AG04449 (cell line): ENCODE measurements at places on chromosomes 11 and 22.

- DNase-seq: no peak
These were observed 26.6 kb downstream of the RCOR2 start for GRCh38 chr11:63890368-63890767.

GRCh38 chr22:28034760-28035401 lies 115.8 kb upstream of the PITPNB start:
- no peak for DNase-seq

GRCh38 chr22:49657275-49657973 lies 170.2 kb downstream of the BRD1 start:
- no peak for DNase-seq

DNA sequence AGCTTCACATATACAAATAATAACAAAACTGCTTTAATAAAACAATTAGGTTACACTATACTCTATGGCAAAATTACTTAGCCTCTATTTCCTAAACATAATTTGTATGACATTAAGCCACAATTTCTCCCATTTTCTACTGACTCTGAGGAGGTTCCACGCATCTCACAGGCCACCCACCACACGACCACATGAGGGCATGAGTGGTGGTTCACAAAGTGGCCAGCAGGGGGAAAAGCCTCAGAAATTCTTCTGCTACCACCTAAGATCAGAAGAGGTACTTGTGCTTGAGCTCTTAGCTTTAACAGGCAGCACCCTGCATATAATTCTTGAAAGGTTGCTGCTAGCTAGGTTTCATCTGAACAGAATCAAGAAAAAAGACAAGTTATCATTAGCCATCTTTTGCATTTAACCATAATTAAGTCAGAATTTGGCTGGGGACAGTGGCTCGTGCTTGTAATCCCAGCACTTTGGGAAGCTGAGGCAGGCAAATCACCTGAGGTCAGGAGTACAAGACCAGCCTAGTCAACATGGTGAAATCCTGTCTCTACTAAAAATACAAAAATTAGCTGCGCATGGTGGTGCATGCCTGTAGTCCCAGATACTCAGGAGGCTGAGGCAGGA lies 7.7 kb downstream of the LPXN start:
- DNase-seq: no peak

DNA sequence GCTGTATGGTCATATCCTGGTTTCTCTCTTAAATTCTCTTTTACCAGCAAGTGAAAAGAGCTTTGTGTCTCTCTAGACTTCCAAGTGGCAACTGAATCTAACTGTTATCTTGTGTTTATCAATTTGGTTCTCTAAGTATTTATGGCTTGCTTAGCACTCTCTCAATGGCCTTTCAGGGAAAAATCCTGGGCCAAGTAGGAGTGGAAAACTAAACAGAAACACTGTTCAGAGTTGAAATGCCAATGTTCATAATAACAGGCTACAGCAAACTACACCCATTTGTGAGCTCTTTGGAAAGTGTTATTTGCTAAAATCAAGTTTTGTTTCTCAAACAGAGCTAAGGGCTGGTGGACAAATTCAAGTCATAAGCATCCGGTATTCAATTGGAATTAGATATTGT lies 10.1 kb downstream of the MMP12 start:
- DNase-seq: no peak

DNA sequence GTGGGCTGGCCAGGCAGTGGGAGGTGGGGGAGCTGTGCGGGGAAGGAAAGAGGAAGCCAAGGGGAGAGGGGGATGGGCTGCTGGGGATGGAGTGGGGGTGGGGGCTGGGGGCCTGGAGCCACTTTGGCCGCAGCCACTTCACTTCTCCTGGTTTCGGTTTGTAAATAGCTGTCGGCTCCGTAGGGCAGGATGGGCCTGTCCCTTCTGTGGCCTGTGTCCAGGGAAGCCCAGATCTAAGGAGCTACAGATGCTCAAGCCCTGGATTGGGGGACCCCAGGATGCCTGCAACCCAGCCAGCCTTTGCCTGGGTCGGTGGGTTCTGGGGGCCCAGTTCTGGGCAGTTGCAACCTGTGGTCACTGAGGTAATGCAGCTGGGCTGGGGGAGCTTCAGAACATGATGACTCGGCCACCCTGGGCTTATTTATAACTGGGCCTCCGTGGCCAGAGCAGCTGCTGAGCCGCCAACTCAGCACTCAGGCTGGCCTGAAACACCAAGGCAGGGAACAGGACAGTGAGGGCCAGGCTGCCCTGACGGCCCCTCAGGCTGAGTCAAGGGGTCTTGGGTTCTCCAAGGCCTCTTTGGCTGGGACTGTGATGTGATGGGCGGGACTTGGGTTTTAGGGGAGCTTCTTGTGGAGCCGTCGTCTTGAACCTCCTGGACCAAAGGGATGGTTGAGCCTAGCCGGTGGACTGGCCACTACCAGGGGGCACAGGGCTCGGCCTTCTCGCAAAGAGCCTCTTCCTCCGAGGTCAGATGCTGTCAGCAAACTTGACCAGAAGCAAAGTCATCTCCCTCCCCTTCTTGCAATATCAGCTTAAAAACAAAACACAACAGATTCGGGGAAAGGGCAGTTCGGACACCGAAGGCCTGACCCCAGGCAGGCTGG lies 15.0 kb upstream of the SLC39A13 start:
- DNase-seq: peak; percentile 47

DNA sequence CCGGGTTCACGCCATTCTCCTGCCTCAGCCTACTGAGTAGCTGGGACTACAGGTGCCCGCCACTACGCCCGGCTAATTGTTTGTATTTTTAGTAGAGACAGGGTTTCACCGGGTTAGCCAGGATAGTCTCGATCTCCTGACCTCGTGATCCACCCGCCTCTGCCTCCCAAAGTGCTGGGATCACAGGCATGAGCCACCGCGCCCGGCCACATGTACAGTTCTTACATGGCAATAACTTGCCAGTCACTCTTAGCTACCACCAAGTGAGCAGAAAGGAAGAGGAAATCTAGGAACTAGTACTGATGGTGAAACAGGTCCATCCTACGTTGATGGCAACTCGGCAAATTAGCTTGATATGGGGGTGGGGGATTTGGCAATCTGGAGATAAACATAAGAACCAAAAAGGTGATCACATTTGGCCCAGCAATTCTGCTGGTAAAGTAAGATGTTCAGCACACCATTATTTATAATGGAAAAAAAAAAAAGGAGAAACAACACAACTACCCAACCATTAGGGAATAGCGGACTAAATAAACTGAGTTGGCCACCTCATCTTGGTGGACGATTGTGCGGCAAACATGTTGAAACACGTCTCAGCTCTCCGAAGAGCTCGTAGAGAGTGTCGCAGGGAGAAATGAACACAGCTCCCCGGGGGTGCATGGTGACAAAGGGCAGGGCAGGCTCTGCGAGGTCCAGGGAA lies 5.3 kb downstream of the NLRP6 start:
- DNase-seq: no peak

DNA sequence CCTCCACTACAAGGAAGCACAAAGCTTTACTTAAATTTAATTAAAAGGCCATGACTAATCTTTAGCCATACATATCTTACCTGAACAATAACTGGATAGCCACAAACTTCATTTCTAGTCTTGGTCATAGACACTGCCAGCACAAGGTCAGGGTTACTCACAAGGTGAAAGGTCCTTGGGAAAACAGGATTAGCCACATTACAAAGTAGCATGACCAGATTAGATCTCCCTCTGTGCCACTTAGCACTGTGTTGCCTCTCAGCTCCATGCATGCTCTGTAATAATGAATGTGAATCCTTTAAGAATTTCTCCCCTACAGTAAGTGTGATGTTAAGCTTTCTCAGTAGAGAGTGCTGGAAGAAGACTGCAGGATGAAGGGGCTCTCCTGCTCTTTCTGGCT lies 325.1 kb upstream of the MPPED2 start:
- DNase-seq: no peak

DNA sequence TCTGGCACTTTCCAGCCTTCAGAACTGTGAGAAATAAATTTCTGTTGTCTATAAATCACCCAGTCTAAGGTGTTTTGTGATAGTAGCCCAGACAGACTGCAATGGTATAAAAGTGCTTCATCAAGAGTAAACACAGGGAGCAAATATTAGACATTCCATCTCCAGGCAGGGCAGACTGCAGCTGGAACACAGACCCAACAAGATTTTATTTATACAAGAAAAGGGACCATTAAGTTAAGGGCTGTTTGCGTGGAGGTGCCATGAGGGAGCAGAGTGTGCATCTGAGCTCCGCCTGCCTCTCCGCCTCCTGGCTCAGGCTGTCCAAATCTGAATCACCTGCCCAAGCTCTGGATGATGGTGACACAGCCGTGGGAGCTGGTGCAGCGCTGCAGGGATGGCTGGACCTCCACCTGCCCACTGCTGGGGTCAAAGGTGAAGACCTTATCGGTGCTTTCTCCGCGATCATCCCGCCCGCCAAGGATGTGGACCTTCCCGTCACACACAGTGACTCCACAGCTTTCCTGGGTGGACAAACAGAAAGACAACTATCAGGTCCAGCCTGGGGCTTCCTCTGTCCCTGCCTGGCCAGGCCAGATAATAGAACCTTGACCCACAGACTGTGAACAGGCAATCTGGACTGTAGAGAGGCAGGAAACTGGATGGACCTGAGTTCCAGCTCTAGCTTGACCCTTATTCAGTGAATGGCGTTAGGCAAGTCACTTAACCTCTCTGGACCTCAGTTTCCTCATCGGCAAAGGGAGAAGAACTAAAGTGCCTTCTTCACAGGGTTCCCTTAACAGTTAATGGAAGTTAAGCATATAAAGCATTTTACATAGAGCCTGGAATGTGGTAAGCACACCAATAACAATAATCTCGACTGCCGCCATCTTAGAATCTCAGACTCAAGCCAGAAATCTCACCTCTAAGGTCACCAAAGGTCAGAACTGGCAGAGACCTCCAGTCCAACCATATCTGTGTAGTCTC lies 10.5 kb downstream of the KLHL35 start:
- no peak for DNase-seq

DNA sequence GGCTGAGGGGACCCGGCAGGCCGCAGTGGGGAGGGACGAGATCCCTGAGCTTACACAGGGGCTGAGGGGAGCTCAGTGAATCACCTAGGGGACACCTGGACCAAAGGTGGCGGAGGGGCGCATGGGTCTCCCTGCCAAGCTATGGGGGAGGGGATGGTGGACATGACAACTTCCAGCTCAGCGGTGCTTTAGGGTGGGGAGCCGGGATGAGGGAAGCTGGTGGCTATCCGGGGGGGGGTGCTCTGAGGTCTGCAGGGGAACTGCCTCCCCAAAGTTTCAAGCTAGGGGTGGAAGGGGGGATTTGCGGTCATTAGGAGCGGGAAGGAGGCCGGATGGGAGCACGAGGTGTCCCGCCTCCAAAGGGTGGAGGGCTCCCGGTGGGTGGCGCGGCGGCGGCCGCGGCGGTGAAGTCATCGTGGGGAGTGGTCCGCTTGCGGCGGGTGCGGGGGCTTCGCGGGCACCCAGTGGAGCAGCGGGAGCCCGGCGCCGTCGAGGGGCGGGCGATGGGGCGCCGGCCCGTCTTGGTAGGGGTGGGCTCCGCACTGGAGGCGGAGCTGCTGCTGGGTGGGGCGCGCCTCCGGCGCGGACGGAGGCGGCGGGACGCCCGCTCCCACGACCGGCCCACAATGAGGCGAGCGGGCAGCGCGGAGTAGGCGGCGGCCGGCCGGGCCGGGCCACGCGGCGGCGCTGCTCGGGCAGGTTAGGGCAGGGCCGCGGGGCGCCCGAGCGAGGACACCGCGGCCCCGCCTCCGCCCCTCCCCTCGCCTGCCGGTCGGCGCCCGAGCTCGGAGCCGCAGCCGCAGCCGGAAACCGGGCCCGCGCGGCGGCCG lies at the start of gene MICALL1:
Gene MICALL1, plus strand, starts transcription at position 764 of the 830 bp plus-strand sequence. CDS start 126 bp downstream, outside the sequence.
- DNase-seq: no peak

DNA sequence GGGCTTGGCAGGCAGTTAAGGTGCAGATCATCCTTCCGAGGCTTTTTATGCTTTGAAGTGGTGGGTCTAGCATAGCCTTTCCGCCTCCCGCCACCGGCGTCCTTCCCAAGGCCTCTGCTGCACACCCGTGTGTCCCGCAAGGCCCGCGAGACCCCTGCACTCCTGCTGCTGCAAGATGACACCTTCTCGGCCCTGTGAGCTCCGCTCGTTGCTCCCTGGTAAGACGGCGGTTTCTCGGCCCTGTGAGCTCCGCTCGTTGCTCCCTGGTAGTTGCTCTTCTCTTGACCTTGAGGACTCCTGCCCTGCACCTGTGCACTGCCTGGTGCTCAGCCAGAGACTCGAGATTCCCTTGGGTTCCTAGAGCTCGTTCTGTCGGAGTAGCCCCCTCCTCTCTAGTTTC lies 17.9 kb upstream of the TRMU start:
- no peak for DNase-seq

DNA sequence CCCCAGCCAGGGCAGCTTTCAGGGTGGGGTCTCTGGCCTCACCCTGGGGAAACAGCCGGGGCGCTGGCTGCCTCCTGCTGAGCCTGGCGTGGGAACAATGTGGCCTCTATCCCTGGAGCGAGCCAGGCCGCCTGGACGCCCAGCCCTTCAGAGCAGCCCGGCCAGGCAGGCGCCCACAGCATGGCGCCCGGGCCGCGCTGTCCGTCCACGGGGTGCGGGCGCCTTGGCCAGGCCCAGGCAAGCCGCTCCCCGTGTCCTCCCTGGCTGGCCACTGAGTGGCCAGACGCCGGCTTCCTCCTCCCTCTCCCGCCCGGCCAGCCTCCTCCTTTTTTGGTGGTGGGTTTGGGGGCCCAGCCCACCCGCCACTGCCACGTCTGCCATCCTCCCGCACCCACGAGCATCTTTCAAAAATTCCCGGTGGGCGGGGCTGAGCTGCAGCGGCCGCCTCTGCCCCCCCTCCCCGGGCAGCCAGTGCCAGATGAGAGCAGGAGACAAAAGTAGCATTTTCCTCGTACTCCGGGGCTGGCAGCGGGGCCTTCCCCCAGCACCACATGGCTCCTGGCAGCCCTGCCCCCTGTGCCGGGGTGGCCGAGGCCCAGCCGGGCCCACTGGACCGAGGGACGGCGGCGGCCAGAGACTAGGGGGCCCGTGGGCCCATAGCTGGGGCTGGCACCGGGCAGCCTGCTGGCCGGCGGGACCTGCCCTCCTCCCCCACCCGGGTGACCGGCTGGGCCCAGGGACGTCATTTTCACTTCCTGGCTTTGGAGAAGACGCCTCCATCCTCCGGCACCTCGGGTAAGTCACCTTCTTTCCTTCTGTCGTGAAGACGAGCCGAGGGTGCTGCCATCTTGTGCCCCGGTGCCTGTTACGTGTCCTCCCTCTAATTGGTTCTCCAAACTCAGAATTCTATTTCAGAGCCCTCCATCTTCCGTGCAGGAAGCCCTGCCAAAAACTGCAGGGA lies 70.2 kb upstream of the PPARA start:
- DNase-seq: no peak

- no peak for DNase-seq
These were observed 24.1 kb downstream of the ZNRF3 start for GRCh38 chr22:28907311-28908008.

DNA sequence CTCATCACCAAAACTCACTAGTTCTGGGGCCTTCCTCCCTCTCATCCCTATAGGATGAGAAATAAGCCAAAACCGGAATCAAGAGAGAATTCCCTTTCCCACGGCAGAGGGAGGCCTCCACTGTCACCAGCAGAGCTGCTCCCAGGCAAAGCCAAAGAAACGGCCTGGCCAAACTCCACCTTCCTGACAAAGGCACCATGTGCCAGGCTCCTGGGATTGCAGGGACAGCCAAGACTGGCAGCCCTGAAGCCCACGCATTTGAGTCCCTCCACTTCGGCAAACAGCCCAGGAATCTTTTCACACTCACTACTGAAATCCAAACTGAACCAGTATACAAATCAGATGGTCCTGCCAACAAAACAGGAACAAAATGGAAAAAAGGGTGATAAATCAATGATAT lies 6.1 kb downstream of the SMCO4 start:
- DNase-seq: no peak
